ENCODE measurements at places on chromosomes 12 and 14.

DNA sequence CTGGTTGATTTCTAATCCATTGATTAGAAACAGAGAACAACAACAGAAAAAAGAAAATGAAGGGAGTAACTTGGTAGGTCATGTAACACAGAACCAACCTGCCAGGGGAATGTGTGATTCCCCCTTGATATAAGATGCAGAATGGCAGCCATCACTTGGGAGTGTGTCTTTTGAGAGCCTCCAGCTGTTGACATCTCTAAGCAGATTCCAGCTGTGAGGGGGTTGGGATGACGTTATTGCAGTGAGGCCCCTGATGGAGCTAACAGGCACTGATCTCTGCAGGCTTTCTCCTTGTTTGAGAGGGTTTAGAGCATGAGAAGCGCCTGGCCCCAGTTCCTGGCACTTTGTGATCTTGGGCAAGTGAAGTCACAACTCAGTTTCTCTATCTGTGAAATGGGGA, 124.9 kb downstream of the PELI2 start:
- DNase-seq, result no peak

DNA sequence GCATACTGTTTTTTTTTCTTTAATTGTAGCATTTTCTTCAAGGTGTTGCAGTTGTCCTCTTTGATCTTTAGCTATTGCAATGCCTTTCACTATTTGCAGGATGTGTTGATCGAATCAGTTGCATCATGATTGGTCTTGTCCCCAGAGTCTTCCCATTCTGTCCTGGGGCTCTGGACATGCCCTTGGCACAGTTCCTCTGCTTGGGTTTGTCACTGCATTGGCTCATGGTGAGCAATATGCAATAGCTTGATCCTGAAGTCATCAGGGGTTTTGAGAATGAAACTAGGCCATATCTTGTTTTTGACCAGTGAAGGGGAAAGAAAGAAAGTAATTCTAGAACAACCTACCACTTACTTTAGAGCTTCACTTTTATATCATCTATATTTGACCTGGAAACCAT, 281.5 kb downstream of the TMEM117 start:
- DNase-seq, result no peak

DNA sequence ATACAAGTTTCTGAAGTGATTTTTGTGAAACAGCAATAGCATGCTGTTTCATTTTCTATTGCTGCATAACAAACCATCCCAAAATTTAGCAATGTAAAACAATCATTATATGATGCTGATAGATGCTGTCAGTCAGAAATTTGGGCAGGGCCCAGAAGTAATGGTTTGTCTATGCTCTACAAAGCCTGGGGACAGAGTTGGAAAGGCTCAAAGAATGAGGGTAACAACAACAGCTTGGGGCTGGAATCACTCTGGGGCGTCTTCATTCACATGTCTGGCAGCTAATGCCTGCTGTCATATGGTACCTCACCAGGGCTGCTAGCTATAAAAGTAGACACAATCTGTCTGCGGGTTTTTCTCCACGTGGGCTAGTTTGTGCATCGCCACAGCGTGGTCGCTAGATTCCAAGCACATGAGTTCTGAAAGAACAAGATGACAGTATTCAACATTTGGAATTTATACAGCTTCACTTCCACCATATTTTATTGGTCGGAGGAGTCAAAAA, 176.5 kb downstream of the BMP4 start:
- no peak for DNase-seq

DNA sequence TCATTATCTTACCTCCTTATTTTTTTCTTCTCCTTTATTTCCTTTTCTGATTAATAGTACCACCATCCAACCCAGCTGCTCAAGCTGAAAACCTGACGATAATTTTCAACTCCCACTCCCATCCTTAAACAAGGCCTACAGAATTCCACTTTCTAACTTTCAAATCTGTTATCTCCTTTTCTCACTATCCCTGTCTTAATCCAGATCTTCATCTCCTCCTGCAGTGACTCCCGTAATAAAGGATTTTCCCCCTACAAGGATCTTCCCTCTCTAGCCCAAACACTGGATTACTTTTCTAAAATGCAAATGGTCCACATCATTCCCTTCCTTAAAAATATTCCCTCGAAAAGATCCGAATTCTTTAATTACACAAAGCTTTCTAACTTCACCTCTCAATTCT, 1.5 kb downstream of the TRAPPC6B start:
- no peak for DNase-seq

GRCh38 chr12:130870442-130871285, 1.2 kb upstream of the RAN start:
- DNase-seq, result peak; percentile 89

DNA sequence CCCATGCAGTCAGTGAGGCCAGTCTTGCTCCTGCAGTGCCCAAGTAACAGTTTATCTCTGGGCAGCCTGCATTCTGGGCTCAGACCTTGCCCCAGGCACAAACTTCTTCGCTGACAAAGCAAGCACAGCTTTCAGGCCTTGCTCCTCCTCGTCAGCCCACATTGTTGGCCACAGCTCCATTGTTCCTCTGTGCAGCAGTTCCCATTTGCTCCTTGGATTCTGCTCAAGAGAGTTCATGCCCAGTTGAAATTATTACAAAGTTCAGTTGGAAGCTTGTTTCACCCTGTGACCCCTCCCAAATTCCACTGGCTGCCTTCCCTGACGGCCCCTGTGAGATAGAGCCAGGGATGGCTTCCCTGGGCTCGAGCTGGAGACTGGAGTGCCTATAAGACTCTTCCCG, 163.4 kb upstream of the DDHD1 start:
- no peak for DNase-seq

DNA sequence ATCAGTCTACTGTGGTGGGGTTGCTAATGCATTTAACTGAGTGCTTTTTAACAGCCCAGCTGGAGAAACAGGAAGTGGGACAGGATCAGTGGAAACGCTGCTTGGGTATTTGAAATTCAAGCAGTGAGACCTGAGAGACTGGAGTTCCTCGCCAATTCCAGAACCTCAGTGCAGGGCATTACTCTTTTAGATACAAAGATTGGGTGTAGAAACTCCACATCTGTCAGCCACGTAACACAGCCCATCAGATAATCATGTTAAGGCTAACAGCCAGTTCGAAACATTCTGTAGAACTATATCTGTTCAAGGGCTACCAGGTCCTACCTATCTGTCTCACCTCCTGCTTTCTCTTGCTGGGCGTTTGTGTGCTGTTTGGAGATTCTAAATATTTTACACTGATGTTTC, 45.5 kb downstream of the RAD52 start:
- DNase-seq, result no peak

DNA sequence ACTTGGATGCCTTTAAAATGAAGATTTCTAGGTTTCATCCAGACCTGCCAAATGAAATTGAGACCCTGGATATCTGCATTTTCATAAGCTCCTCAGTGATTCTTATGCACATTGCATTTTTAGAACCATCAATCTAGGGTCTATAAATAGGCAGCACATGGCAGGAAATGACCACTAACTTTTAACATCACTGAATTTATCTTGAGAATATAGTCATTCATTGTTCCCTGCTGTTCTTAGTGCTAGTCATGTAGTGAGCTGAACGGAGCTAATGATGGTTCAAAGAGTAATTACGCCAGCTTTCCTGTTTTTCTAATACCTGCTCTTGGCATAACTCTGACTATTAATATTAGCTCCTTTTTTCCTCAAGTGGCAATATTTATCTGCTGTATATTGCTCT, 91.6 kb downstream of the TPH2 start:
- peak; percentile 46 for DNase-seq

DNA sequence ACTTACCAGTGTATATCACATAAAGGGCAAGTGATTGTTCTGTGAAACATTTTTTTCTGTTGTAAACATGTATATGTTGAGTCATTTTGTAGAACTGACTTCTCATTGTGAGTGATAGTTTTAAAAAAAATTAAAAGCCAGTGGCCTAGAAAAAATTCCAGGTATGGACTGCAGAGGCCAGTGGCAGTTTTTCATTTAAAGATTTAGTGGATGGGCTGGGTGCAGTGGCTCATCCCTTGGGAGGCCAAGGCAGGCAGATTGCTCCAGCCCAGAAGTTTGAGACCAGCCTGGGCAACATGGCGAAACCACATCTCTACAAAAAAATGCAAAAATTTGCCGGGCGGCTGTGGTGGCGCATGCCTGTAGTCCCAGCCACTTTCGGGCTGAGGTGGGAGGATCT, 84.7 kb upstream of the MDM1 start:
- no peak for DNase-seq

- no peak for DNase-seq
Measured at GRCh38 chr12:11681207-11681606, 31.7 kb downstream of the ETV6 start.

GRCh38 chr14:61923348-61923747, 161.1 kb downstream of the SNAPC1 start:
- DNase-seq, result peak; percentile 36

DNA sequence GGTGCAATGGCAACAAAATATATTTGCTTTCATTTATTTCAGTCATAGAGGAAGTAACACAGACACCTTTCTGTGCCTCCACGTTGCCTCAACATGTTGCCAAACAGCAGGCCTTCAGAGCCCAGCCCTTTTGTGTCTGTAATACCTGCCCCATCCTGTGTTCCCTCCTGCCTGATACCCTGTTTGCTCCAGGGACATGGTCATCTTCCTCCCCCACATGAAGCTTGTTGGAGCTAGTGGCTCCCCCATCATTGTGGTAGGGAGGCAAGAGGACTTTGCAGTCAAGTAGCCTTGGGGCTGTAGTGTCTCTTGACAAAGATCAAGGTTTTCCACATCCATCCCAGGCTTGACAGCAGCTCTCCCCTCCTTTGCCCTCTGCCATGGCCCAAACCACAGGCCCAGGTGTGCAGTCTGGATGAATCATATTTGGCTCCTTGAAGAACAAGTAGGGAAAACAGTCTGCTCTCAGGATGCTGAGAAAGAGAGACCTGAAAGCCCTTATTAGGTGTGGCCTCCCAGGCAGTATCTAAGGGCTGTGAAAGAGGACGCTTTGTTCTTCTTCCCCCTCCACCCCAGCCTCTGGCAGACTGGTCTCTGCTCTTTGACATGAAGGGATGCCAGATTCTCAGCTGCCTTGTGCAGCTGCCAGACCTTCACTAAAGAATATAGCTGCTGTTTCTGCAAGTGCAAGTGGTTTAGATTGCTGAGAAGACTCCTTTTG, 329.0 kb downstream of the C12orf75 start:
- peak; percentile 18 for DNase-seq
